Neuronal stem cell (in vitro differentiated cells): ENCODE measurements at places on chromosomes 7 and 10.

DNA sequence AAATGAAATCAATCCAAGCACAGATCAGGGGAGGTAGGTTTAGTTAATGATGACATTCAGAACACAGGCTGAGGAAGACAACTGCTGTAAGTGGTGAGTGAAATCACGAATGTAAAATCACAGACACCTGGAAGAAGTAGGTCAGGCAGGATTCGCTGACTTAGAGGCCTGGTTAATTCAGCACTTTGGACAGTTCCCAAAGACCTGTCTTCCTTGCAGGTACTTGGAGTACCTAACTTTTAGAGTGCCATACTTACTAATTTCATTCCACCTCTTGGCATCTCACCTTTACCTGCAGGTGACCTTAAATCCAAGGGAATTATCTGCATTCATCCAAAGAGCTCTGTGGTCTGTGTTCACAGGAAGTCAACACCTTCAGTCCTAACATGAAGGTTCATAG is 822.3 kb downstream of the PHTF2 start:
- H3K4me3 ChIP-seq = no peak overlapping the region
- no peaks in the 10 kb centered on the region for H3K36me3 ChIP-seq
- no peaks in the 10 kb centered on the region for H3K27me3 ChIP-seq
- H3K27ac ChIP-seq = no peak overlapping the region
- H3K4me1 ChIP-seq = no peaks in the 10 kb centered on the region

DNA sequence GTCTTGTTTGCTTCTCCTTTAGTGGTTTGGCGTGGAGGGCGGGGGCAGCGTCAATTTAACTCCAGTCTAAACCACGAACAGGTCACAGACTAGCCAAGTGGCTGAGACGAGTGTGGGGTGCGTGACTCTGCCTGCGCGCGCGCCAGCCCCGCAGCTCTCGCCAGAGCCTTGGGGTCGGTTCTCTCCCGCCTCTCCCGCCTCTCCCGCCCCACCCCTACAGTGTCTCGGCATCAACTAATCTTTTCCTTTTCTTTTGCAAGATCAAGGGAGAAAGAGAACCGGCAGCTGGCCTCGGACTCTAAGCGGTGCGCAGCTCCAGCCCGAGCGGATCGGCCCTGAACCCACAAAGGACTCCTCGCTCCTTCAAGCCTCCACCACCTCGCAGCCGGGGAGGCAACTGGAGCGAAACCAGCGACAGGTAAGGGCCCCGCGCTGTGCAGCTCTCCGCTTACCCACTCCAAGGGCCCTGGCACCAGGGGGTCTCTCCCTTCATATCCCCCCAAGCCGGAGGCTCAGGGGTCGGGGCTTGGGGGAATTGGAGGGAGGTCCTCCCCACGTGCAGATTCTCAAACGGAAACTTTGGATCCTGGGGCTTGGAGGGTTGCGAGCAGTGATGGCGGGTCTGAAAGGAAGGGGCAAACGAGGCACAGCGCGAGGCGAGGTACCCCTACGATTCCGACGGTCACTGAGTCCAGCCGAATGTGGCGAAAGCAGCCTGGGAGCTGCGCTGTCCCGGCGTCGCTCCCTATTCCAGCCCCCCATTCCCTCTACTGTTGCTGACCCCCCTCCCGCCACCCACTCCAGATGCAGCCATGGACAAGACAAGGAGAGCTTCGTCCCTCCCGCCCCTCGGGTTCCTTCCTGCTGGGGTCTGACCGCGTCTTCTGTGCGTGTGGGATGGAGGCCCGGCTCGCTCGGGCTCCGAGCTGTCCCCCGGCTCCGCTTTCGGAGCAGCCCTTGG is 829 bp downstream of the CHRM2 start:
- peaks cover 21% of the 10 kb centered on the region for H3K27me3 ChIP-seq
- H3K4me1 ChIP-seq = peaks cover 13% of the 10 kb centered on the region
- no peaks in the 10 kb centered on the region for H3K36me3 ChIP-seq
- H3K4me3 ChIP-seq = peak overlapping the region; percentile 26

DNA sequence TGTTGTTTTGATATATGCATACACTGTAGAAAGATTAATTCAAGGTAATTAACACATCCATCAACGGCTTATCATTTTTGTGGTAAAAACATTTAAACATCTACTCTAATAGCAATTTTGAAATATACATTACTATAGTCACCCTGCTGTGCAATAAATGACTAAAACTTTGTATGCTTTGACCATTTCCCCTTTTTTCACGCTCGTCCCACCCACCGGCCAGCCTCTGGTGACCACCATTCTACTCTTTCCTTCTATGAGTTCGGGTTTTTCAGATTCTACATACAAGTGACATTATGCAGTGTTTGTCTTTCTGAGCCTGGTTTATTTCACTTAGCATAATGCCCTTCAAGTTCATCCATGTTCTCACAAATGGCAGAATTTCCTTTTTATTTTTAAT is 21.3 kb downstream of the CYCS start:
- H3K36me3 ChIP-seq = no peaks in the 10 kb centered on the region
- no peaks in the 10 kb centered on the region for H3K27me3 ChIP-seq
- no peak overlapping the region for H3K4me3 ChIP-seq
- no peak for DNase-seq
- H3K27ac ChIP-seq = no peak overlapping the region
- no peaks in the 10 kb centered on the region for H3K4me1 ChIP-seq

- H3K27me3 ChIP-seq = peaks cover 2% of the 10 kb centered on the region
- peaks cover 96% of the 10 kb centered on the region for H3K36me3 ChIP-seq
- no peak overlapping the region for H3K27ac ChIP-seq
- no peak overlapping the region for H3K4me3 ChIP-seq
- no peak for DNase-seq
These were observed 92.5 kb downstream of the NT5C2 start for GRCh38 chr10:103100620-103101019.

DNA sequence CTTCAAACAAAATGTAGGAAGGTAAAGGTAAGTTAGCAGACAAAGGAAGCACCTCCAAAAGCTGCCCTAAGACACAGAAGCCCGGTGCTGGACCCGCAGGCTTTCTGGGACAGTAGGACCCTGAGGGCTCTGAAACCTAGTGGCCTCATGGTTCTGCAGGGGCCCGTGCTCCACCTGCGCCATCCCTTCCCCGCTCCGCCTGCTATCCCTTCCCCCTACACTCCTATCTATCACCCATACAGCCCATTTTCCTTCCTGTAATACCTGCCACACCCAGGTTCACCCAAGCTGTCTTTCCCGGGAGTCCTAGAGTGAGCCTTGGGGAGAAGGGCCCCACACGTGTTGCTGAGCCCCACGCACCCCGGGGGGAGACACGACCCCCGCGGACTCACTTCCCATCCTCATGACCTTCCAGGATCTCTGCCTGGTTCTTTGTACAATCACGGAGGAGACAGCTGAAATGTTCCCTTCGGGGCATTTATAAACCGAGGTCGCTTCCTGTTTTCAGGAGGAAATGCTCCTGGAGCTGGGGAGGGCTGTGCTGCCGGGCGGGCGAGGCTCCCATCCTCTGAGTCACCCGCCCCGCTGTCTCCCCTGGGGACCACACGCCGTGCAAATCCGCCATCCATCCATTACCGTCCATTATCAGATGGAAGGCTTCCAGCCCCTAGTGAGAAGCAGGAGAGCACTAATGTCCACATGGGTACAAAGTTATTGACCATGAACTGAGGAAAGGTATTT is 251.7 kb upstream of the PITRM1 start:
- H3K27ac ChIP-seq = no peak overlapping the region
- H3K36me3 ChIP-seq = no peaks in the 10 kb centered on the region
- no peak overlapping the region for H3K4me3 ChIP-seq
- no peak for DNase-seq
- peaks cover 2% of the 10 kb centered on the region for H3K4me1 ChIP-seq

GRCh38 chr10:113704637-113705343 is 25.1 kb downstream of the CASP7 start:
- H3K4me3 ChIP-seq = no peak overlapping the region
- peaks cover 10% of the 10 kb centered on the region for H3K4me1 ChIP-seq
- H3K27ac ChIP-seq = no peak overlapping the region
- DNase-seq = peak; percentile 30

DNA sequence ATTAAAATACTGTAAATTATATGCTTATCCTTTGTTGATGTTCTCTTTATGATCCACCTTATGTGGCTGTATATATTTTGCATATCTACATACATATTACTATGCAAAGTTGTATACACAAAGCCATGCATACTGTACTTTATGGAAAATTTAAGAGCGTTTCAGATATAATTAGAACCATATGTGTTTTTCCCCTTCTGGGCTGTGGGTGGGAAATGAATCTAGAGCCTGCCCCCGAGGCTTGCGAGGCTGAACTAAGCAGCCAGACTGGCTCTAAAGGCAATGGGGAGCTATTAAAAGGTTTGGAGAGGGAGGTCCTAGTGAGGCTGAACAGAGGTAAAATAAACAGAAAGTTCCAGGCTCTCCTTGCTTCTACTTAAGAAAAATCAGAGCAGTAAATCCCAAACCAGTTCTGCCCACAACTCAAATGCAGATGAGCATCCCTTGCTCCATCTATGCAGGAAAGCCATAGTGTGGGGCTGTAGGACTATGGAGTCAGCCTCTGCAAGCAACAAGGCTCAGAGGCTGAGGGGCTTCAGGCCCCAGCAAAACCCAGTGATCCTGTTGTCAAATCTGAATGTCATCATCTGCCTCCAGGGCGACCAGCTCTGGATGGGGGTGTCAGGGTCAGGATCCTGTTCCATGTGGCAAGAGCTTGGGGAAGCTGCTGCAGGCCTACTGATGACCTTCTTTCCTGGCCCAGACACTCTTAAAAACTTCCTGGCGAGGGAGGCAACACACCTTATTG is 14.1 kb upstream of the DDIT4 start:
- H3K27ac ChIP-seq = peak overlapping the region; percentile 98
- peak overlapping the region; percentile 52 for H3K4me3 ChIP-seq
- no peaks in the 10 kb centered on the region for H3K36me3 ChIP-seq
- peaks cover 32% of the 10 kb centered on the region for H3K4me1 ChIP-seq

DNA sequence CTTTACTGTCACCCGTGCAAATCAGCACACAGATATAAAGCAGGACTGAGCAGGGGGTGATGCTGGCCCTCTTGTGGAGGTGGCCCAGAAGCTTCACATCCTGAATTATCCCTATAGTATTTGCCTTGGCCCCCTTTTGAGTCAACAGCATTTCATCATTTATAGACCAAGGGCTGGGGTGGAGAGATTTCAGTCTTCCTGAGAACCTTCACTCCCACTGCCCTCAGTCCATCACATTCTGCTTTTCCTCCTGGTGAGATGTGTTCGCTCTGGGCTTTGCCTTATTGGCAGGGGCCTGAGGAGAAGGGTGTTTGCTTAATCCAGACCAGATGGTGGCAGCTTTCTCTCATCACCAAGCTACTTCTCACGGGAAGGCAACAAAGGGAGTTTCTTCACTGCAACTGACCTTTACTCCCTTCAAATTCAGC is 47.7 kb downstream of the NOC3L start:
- H3K36me3 ChIP-seq = no peaks in the 10 kb centered on the region
- no peaks in the 10 kb centered on the region for H3K4me1 ChIP-seq
- DNase-seq = no peak
- H3K4me3 ChIP-seq = no peak overlapping the region
- H3K27me3 ChIP-seq = no peaks in the 10 kb centered on the region

- no peak overlapping the region for H3K4me3 ChIP-seq
- H3K27ac ChIP-seq = no peak overlapping the region
- DNase-seq = no peak
- peaks cover 10% of the 10 kb centered on the region for H3K36me3 ChIP-seq
These were observed 41.6 kb downstream of the SUFU start for GRCh38 chr10:102545265-102545871.

- H3K4me3 ChIP-seq = no peak overlapping the region
- no peak for DNase-seq
- no peaks in the 10 kb centered on the region for H3K27me3 ChIP-seq
- H3K27ac ChIP-seq = no peak overlapping the region
- no peaks in the 10 kb centered on the region for H3K36me3 ChIP-seq
These were observed 31.1 kb downstream of the ARHGAP12 start for GRCh38 chr10:31897506-31897905.

GRCh38 chr10:110764378-110764777 is 107.3 kb upstream of the PDCD4 start:
- no peak overlapping the region for H3K4me3 ChIP-seq
- H3K27ac ChIP-seq = no peak overlapping the region
- H3K4me1 ChIP-seq = peaks cover 9% of the 10 kb centered on the region
- no peaks in the 10 kb centered on the region for H3K36me3 ChIP-seq
- DNase-seq = no peak

- no peak for DNase-seq
- peak overlapping the region; percentile 47 for H3K27ac ChIP-seq
These were observed 11.4 kb downstream of the ATG9B start for GRCh38 chr7:151012911-151013347.

GRCh38 chr10:74335501-74335900 is 184.5 kb downstream of the ADK start:
- no peak for DNase-seq
- H3K4me1 ChIP-seq = no peaks in the 10 kb centered on the region
- no peak overlapping the region for H3K27ac ChIP-seq

- H3K27ac ChIP-seq = no peak overlapping the region
- H3K27me3 ChIP-seq = no peaks in the 10 kb centered on the region
- peaks cover 23% of the 10 kb centered on the region for H3K4me1 ChIP-seq
- H3K4me3 ChIP-seq = no peak overlapping the region
- DNase-seq = no peak
- no peaks in the 10 kb centered on the region for H3K36me3 ChIP-seq
These were observed 101.6 kb downstream of the NKX6-2 start for GRCh38 chr10:132684164-132684891.

DNA sequence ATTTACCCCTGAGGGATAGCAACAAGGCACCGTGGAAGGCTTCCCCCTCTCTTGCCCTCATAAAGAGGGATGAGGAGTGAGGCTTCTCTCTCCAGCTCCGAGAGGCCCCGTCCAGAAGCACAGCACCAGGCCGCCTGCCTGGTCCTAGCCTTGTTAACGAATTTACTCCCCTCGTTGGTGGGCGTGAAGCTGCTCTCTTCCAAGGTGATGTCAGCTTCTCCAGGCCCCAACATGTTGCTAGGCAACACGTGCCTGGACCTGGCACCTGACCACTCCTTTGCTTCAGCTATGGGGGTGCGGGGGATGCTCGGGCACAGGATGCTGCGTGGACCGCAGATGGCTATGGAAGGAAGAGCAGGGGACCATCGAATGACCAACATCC is 135.2 kb upstream of the MGMT start:
- no peaks in the 10 kb centered on the region for H3K27me3 ChIP-seq
- DNase-seq = no peak
- no peak overlapping the region for H3K4me3 ChIP-seq
- no peak overlapping the region for H3K27ac ChIP-seq
- H3K4me1 ChIP-seq = no peaks in the 10 kb centered on the region

- no peaks in the 10 kb centered on the region for H3K27me3 ChIP-seq
- H3K27ac ChIP-seq = no peak overlapping the region
- H3K36me3 ChIP-seq = no peaks in the 10 kb centered on the region
- peak; percentile 68 for DNase-seq
- peaks cover 3% of the 10 kb centered on the region for H3K4me1 ChIP-seq
These were observed 10.1 kb upstream of the BMPER start for GRCh38 chr7:33895025-33895804.

GRCh38 chr10:129871966-129872365 is 92.1 kb downstream of the EBF3 start:
- no peaks in the 10 kb centered on the region for H3K36me3 ChIP-seq
- H3K27me3 ChIP-seq = no peaks in the 10 kb centered on the region
- H3K4me3 ChIP-seq = no peak overlapping the region
- no peak for DNase-seq
- H3K27ac ChIP-seq = no peak overlapping the region
- H3K4me1 ChIP-seq = no peaks in the 10 kb centered on the region

DNA sequence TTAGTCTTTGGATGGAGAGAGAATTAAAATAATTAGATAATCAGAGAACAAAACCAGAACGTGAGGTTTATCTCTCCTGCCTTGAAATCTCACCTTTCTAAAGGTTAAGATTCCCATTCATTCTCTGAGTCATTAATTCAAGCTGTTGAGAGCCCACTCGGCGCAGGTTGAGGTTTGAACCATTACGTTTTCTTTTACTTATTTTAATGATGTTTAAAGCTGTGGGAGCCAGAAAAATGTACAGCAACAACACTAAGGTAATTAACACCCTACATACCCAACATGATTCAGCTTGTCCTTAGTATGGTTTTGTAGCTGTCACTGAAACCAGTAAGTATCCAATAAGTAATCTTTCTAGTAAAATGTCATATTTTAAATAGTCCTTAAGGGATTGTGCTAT is 153.0 kb upstream of the ANK3 start:
- H3K36me3 ChIP-seq = no peaks in the 10 kb centered on the region
- no peak overlapping the region for H3K27ac ChIP-seq
- H3K27me3 ChIP-seq = no peaks in the 10 kb centered on the region
